ENCODE measurements at places on chromosomes 2 and 18.

- no peak for DNase-seq
These were observed 229.3 kb downstream of the TGIF1 start for GRCh38 chr18:3679241-3679640.

- peak; percentile 54 for DNase-seq
These were observed 1.2 kb downstream of the MLPH start for GRCh38 chr2:237488295-237488694.

DNA sequence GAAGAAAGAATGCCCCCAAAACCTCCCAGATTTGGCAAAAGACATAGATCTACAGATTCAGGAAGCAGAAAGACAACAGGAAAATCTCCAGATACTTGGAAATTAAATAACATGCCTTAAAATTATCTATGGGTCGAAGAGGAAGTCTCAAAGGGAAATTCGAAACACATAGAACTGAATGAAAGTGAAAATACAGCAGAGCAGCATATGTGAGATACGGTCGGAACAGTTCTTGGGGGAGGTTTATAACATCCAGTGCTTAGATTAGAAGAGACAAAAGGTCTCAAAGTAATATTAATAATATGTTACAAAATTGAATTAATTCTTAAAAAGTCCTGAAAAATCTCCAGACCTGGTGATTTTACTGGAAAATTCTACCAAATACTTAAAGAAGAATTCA is 14.3 kb downstream of the KCNG2 start:
- no peak for DNase-seq

DNA sequence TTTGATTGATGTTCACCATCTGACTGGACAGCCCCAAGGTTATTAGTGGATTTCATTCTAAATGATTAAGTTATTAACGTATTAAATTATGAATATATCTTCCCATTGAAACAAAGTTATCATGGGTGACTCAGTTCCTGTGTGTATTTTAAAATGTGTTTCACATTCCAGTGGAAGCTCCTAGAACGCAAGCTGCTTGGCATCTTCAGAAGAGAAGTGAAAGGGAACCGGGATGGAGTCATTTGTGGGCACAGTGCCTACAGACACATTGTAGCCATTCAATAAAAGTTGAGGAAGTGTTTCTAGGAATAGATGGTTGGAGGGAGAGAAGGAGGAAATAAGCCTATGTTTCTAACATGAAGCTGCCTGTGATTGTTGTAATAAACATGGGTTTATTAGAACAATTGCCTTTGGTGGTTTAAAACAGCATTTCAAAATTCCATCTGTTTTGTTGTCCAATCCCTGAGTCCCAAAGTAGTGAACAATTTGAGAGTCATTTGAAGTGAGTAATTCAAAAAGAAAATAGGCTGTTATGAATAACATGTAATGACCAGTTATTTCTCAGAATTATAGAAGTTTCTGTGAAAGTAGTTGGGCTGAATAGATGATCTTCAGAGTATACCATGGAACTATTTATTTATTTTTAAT is 143.5 kb downstream of the PKP4 start:
- no peak for DNase-seq

DNA sequence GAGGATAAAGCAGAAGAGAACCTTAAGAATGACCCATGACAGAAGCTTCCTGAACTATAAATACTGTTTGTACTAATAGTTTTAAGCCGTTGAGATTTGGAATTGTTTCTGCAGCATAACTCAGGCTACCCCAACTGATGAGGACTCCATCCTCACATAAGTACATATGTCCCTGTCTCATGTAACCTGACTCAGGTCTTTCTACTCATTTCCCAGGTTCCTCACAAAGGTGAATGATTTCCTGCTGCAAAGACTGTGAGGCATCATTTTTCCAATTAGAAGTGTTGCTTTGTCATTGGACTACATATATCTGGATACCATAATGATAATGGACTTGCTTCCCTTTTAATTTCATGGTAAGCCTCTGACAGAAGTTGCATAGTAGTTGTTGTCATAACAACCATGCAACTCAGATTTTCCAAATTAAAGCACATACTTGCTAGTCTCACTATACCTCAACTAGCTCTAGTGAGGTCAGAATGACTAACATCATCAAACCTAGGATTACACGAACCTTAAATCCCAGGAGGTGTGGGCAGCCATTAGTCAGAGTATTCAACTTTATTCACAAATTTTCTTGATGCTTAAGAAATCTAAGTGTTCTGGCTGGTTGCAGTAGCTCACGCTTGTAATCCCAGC is 38.0 kb upstream of the NEDD4L start:
- DNase-seq: no peak

GRCh38 chr18:75029481-75029880 is 179.5 kb downstream of the PTGR3 start:
- DNase-seq: no peak

GRCh38 chr2:23836971-23837565 is 89.9 kb downstream of the ATAD2B start:
- no peak for DNase-seq

GRCh38 chr18:11052800-11053199 is 96.6 kb downstream of the PIEZO2 start:
- DNase-seq: no peak

GRCh38 chr2:67651565-67651964 is 254.4 kb downstream of the ETAA1 start:
- no peak for DNase-seq

- DNase-seq: no peak
These were observed 24.7 kb downstream of the TLK1 start for GRCh38 chr2:171136024-171136423.

DNA sequence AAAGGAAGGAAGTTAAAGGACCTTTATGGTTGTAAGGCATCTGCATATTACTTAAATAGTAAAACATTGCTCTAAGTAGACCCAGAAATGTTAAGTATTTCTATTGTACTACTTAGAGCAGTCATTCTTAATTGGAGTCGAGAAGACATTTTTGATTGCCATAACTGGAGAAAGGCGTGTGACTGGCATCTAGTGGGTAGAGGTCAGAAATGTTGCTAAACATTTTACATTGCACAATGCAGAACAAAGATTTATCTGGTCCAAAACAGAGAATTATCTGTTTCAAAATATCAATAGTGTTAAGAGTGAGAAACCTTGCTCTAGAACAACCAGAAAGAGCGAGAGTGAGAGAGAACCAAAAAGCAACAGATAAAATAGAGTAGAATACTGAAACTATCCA is 23.3 kb upstream of the ROCK1 start:
- DNase-seq: no peak

GRCh38 chr2:240781471-240782220 is 38.4 kb downstream of the KIF1A start:
- DNase-seq: no peak

- peak; percentile 79 for DNase-seq
These were observed 1.0 kb upstream of the ESPNL start for GRCh38 chr2:238098901-238099713.

- no peak for DNase-seq
These were observed 379.1 kb upstream of the FIGN start for GRCh38 chr2:164114937-164115336.

DNA sequence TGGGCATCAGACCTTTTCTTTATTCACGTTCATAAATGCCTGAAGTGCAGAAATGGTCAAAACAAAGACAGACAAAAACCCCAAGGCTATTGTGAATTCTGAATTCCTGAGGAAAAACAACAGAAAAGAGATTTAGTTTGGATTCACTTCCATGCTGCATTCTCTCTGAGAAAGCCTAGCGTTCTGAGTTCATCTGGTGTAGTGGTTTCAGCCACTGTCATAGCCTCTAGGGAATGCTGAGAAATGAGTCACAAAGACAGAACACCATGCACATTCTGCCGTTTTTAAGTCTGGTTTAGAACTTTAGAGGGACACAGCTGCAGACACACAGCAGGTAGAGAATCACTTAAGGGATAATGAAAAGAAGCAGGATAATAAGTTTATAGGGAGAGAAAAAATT is 93.8 kb downstream of the LRP1B start:
- DNase-seq: no peak

DNA sequence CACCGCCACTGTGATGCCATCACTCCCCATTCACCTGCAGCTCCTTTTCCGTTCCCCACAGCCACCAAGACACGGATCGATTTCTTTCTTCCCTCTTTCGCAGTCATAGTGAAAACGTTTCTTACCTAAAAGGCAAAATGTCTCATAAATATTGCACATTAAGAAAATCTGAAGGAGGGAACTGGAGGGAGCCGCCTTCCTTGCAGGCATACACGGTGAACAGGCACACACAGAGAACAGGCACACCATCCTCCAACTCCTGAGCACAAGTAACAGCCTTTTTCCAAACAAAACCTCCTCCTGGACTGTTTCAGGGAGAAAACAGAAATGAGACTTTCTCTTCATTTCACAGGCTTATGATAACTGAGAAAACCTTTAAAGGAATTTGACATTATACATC is 17.0 kb downstream of the MRPS5 start:
- DNase-seq: no peak

DNA sequence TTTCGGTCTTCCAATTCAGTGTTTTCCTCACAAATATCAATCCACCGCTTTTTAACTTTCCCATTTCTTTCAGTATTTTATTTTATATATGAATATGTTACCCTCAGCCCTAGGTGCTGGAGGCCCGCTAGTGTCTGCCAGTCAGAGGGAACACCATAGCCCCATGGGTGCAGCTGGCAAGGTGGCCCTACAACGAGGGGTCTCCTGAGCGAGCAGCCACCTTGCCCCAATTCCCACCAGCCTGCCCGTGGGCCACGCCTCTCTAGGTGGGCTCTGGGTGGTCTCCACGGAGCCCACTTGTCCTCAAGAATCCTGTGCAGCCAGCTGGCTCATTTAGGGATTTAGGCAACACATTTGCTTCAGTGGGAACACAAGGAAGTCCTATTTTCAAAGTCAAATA is 72.5 kb upstream of the RGPD5 start:
- DNase-seq: peak; percentile 53

DNA sequence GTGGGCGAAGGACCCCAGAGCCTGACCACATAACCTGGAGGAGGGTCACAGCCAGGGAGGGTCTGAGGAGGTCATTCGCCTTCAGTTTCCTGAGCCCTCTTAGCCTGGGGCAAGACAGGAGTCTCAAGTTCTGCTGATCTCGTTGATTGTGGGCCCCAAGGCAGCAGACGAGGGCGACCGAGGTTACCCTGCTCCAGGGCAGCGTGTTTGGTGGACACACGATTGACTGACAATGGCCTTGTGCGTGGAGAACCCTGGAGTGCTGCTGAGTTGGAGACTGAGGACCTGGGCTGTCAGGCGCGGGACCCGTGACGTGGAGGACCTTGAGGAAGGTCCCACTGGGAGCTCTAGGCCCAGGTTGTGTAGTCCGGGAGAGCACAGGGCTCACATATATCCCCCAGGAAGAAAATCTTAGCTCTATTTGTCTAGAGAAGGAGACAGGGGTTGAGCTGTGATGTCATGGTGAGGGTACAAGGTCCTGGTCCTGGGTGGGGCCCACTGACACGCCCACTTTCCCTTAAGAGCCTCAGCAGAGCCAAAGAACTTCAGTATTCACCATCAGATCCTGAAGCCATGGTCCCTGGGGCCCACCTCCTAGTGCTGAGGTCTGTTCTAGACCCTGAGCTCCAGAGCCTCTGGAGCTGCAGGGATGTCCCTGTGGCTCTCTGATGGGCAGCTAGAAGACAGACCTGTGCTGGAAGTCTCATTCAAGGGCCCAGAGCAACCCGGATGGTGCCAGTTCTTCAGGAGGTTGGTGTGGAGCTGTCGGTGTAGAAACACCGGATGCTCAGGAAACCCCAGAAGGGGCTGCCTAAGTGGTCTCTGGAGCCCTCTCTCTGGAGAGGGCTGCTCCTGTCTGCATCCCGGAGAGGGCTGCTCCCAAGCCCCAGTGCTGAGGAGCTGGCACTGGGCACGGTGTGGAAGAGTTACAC is 53.1 kb downstream of the DYSF start:
- DNase-seq: no peak

DNA sequence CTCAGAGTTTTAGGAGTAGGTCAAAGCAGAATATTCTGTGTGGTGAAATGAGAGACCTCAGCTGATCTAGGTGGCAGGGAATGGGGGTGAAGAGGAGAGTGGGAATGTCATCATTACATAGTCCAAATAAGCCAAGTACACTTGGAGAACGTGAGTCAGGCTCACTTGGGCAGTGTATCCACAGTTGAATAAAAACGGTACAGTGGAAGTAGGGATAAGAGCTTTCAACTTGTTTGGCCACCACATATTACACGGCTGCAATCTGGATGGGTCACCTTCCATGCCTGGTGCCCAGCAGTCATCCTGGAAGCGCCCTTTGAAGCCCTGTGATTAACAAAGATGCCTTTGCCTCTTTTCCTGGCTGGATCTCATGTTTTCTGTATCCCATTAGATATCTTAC is 28.6 kb downstream of the MIB1 start:
- no peak for DNase-seq

DNA sequence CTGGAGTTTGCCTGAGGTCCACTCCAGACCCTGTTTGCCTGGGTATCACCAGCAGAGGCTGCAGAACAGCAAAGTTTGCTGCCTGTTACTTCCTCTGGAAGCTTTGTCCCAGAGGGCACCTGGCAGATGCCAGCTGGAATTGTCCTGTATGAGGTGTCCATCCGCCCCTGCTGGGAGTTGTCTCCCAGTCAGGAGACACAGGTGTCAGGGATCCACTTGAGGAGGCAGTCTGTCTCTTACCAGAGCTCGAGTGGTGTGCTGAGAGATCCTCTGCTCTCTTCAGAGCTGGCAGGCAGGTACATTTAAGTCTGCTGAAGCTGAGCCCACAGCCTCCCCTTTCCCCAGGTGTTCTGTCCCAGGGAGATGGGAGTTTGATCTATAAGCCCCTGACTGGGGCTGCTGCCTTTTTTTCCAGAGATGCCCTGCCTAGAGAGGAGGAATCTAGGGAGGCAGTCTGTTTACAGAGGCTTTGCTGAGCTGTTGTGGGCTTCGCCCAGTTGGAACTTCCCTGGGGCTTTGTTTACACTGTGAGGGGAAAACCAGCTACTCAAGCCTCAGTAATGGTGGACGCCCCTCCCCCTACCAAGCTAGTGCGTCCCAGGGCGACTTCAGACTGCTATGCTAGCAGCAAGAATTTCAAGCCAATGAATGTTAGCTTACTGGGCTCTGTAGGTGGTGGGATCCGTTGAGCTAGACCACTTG is 34.7 kb downstream of the TFPI start:
- DNase-seq: no peak

DNA sequence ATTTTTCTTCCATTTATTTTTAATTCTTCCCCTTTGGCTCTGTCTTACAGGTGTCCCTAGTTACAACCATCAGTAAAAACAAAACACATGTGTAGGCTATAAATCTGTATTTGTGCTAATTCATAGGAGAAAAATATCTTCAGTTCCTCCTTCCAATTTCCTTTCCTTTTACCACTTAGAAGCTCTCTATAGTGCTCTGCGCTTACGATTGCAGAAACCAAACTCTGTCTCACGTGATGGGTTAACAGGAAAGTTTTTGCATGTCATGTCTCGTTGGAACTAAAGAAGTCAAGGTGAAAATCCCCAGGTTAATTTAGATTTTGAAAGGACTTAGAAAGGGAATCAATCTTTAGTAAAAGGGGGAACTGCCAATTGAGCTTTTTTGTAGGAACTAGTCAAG is 1390.5 kb upstream of the ZEB2 start:
- no peak for DNase-seq

GRCh38 chr2:57881998-57882888 is 164.4 kb upstream of the VRK2 start:
- no peak for DNase-seq

- DNase-seq: no peak
These were observed 589.5 kb upstream of the NXPH2 start for GRCh38 chr2:139369423-139370409.
